Activated naive CD4-positive, alpha-beta T cell treated with anti-CD3 and anti-CD28 coated beads, Interleukin-2, amount 50 U/mL, for 72 hours (primary cell): ENCODE measurements at places on chromosomes 1 and 21.
A peak's percentile ranks its signal among the peaks of the same experiment; 100 is the strongest.

- DNase-seq, result no peak
Observed at GRCh38 chr1:103371234-103371633, 154.3 kb upstream of the RNPC3 start.

- DNase-seq, result peak; percentile 96
Observed at GRCh38 chr1:109643385-109644230, 12.3 kb upstream of the GSTM4 start.

GRCh38 chr1:17725084-17725719 is 29.9 kb upstream of the ACTL8 start:
- DNase-seq, result no peak

DNA sequence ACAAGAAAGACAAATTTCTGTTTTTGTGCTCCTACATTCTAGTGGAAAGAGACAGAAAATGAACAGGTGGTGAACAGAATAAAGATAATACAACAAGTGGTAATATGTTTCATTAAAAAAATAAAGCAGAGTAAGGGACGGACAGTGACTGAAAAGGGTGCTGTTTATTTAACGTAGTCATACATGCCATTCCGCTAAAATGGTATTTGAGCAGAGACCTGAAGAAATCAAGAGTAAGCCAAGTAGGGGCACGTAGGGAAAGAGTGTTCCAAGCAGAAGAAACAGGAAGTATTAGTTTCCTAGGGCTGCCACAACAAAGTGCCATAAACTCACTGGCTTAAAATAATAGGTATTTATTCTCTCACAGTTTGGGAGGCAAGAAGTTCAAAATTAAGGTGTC is 65.6 kb upstream of the KCTD3 start:
- DNase-seq, result no peak

DNA sequence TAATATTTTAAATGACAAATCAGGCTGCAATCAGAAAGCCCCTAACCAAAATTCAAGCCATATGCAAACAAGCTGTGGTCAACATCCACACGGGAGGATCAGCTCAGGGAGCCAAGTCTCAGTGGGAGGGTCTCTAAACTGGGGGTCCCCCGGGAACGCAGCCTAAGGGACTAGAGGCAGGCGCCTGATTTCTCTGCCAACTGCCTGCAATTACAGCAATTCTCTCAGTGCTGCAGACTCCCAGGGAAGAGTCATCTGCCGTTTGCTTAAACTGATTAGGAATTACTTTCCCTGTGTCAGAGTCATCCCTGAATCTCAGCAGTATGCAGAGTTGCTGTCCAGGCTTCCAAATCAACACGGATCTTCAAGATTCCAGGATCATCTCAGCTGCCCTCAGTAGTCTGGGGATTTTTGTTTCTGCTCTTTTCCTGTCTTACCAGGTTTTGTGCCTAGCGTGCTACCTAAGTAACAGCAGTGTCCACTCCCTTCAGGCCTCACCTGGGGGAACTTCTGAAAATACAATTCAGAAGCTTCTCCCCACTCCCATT is 247.8 kb downstream of the RRAGC start:
- DNase-seq, result no peak

GRCh38 chr1:86507935-86508582 is 38.8 kb upstream of the CLCA4 start:
- no peak for DNase-seq

DNA sequence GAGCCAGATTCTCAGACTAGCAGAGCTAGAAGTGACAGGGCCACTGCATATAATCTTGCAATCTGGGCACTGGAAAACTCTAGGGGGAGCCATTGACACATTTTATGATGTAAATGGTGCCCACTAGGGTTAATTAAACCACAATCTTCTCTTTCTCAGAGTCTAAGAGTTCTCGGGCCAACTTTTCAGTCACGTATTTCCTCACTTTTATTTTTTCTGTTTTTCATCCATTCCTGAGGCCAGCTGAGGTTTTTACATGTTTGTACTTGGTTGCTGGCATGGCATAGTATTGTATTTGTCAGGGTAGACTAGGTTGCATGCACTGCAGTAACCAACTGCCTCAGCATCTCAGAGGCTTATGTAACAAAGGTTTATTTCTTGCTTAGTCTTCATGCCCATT is 138.2 kb downstream of the ZNF326 start:
- DNase-seq, result no peak
